ENCODE measurements at places on chromosomes 1 and 21.

- no peak for DNase-seq
Measured at GRCh38 chr1:18463984-18464664, 16.6 kb upstream of the KLHDC7A start.

DNA sequence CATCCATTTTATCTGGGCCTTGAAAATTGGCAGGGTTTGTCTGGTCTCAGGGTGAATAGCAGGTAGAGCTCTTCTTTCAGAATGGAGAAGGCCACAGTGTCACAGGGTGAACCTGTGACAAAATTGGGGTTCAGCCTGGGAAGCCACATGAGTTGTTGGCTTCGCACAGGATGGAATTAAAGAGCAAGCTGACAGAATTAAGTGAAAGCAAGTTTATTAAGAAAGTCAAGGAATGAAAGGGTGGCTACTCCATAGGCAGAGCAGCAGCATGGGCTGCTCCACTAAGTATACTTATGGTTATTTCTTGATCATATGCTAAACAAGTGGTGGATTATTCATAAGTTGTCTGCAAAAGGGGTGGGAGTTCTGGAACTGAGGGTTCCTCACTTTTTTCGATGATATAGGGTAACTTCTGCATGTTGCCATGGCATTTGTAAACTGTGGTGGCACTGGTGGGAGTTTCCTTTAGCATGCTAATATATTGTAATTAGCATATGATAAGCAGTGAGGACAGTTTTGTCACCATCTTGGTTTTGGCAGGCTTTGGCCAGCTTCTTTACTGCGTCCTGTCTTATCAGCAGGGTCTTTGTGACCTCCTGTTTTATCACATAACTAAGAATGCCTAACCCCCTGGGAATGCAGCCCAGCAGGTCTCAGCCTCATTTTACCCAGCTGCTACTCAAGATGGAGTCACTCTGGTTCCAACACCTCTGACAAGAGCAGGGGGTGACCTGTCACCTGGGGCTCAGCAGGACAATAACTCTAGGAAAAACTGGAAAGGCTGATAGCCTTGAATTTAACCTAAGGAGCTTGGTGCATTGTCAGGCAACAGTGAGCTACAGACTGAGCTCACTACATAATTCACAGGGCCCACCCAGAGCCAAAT, 5.1 kb downstream of the IFNAR2 start:
- DNase-seq: no peak

- DNase-seq: no peak
Measured at GRCh38 chr1:118148034-118148433, 37.0 kb downstream of the SPAG17 start.

DNA sequence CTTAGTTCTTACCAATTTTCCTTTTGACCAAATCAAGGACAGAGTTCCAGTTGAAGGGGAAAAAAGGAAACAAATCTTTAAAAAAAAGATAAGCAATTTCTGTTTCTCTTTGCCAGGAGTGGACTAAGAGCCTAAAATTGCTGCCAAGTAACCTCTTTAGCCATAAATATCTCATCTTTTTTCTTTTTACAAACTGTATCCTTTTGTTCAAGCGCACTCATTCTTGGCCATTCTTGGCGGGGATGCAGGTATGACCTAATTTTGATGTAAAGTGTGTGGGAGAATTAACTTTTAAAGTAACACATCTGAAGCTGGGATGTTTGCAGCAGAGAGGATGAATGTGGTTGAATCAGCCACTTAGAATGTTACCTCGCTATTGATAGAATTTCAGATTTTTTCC, 13.4 kb upstream of the KIF1B start:
- no peak for DNase-seq

DNA sequence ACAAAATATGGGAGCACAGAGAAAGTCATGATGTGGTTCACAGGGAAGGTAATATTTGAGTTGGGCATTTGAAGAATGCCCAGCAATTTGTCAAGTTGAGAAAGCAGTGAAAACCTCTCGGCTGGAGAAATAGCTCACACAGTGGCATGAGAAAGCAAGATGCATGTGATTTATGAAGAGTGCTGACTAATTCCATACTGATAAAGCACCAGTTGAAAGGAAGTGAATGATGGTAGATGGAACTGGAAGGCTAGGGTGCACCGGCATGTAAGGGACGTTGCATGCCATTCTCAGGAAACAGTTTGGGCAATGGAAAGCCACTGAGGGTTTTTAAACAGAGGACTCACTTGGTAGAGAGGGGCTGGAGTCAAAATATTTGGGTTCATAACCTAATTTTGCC, 53.5 kb upstream of the MTF2 start:
- no peak for DNase-seq

DNA sequence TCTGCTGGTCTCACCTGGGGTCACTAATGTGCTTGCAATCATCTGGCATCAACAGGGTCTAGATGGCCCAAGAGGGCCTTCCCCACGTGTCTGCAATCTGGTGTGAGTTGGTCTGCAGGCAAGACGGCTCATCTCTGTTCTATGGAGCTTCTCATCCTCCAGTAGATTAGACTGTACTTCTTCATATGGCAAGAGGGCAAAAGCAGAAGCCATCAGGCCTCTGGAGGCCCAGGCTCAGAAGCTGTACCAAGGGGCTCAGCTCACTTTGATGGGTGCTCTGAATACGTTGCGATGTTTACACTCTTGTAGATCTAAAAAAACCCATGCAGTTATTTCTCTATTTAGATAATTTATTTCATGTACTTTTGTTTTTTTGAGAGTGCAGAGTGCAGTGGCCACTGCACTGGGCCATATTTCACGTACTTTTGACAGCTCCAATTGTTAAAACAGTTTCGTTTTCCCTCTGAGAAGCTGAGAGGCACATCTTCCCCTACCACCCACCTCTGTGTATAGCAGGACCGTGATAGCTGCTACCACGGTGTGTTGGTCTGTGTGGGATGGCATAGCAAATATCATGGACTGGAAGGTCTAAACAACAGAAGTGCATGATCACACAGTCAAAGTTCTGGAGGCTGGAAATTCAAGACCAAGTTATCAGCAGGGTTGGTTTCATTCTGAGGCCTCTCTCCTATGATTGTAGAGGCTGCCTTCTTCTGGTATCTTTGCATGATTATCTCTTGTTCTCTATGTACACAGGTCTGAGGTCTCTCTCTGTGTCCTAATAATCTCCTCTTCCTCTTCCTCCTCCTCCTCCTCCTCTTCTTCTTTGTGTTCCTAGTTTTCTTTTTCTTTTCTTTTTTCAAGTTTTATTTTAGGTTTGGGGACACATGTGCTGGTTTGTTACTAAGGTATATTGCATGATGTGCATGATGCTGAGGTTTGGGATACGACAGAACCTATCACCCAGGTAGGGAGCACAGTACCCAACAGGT, 17.0 kb downstream of the CITED4 start:
- DNase-seq: no peak

DNA sequence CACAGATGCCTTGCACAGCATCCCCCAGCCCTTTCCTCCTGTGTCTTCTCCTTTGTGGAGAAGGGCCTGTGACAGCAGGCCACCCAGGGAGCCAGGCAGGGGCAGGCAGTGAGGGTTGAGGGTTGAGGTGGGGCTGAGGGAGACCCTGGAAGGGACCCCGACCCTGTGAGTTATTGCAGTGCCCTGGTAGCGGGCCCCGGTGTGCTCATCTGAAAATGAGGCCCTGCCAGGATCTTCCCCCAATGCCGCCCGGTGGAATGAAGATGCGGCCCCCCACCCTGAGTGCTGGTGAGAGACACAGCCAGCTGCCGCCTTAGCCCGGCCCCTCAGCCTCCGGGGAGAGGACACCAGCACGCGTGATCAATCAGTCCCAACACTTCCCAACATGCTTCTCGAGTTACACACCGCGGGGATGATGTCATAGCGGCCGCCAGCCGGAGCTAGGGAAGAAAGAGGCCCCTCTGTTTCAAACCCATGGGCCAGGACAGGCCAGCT, 36.2 kb upstream of the ACTRT2 start:
- no peak for DNase-seq

DNA sequence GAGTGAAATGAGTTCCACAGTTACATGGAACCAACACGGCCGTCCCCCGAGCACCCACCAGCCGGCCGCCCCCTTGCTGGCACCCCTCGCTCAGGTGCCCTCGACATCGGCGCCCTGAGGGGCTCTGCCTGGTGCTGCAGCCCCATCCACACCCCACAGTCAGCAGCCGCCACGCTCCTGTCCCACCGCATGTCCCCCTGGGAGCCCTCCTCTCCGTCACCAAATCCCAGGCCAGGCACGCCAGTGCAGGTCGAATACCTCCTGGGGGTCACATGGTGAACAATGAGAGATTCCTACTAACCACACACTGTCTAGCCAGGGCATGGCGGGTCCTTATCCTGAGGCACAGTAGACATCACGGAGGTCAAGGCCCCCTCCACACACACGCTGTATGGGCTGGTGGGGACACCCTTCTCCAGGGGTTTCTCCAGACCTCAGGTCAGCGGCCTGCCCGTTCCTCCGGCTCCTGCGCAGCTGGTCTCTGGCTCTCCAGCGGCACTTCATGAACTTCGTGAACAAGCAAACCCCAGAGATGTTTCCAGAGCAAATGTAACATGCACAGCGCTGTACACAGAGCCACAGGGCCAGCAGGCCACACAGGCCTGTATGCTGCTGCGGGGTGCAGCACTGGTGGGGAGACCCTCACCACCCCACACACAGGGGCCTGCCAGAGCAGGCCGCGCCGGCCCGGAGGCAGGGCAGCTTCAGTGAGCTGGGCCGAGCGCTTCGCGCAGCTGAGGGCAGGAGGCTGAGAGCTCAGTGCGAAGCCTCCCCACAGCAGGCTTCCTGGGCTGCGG, 21.8 kb downstream of the POFUT2 start:
- DNase-seq: no peak

DNA sequence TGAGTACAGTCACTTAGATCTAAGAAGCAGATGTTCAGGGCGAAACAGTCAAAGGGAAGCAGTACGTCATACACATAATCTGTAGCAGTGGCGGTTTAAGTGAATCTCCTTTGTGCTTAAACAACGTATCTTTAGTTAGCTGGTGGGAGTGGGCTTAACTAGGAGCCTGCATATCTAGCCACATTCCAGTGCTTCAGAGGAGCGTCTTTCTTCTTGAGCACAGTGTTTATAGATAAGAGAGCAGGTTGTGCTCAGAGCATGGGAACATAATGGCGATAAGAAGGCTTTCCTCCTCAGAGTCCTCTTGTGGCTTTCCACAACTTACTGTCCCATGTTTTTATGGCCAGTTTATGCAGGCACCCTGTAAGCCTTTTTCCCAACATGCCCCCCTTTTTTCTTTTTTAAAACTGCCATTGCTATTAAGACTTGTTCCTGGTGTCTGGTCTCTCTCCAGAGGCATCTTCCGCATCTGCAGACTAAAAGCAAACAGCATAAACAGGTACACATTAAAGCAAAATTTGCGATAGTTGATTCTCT, 3.2 kb downstream of the DAP3 start:
- no peak for DNase-seq

DNA sequence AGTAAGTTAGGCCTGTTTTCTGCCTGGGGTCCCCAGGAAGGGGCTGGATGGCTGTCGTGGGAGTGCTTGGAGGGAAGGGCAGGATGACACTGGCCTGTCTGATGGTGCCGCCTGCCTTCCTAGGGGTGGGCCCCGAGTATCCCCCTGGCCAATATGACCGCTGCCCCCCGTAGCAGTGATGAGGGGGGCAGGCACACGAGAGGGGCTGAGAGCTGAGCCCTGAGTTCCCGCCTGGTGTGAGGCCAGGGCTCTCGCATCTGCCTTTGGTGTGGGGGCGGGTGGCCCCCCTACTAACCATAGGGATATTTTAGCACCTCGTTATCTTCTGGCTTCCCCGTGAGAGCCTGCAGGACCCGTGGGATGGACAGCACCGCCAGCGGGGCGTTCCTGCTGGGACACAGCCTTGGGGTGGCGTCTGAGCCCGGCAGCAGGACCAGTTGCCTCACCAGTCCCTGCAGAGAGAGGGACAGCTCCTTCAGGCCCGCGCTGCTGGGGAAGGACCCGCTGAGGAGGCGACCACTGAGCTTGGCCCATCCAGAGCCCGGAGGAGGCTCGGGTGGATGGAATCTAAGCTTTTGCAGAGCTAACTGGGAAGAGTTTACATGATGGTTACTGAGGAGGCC, 10.4 kb downstream of the KRTAP10-1 start:
- DNase-seq: no peak

- no peak for DNase-seq
Measured at GRCh38 chr1:104136621-104137020, 386.9 kb downstream of the AMY1C start.

DNA sequence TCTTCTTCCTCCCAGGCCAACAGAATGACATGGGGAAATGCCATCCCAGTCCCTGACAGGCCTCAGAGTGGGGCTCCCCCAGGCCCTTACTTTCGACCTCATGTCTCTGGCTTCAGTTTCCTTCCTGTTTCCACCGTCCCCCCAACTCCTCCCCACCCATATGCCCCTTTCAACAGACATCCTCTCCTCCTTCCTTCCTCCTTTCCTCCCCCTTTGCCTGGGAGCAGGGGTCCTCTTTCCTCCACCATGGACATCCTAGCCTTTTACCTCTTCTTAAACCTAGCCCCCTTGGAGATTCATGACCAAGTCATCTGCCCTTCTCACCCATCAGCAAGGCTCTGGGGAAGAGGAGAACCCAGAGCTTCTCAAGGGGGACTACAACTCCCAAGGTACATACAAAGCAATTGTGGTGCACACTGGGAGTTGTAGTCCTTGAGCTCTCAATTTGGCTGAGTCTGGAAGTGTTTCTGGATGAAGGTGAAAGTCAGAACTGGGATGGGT, 4.0 kb downstream of the ZBTB7B start:
- no peak for DNase-seq

DNA sequence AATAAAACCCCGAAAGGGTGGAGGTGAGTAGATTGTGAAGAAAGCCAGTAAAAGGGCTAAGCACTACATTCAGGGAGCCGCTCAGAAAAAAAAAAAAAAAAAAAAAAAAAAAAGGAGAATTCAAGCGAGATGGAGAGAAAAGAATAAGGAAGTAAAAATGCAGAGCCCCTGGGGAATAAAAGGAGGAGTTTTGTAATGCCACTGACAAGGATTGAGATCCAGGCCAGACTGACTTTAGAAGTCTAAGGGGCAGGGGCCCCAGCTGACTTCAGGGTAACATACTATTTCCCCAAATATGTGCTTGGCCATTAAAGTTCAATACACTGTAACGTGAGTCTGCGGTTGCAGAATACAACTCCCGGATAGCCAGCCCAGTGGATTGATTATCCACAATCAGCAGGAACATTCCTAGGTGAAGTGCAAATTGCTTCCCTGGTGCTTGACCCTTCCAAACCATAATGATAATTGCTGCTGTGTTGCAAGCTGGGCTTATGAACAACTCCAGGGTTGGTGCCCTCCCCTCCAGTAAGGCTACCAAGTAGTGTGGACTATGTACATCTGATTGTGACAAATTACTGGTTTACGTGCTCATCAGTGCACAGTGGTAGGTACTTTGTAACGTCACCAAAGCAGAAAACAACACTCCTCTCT, 30.7 kb upstream of the RRP15 start:
- DNase-seq: no peak

GRCh38 chr1:66931590-66931989, 6.8 kb downstream of the MIER1 start:
- no peak for DNase-seq

GRCh38 chr1:18332576-18332975, 148.2 kb upstream of the KLHDC7A start:
- DNase-seq: no peak

- no peak for DNase-seq
Measured at GRCh38 chr1:172024516-172024915, 183.2 kb downstream of the DNM3 start.

GRCh38 chr1:201068976-201069375, 43.2 kb downstream of the CACNA1S start:
- DNase-seq: no peak

- no peak for DNase-seq
Measured at GRCh38 chr1:85656256-85656655, 52.0 kb downstream of the ZNHIT6 start.

- no peak for DNase-seq
Measured at GRCh38 chr1:230563591-230563990, 78.7 kb upstream of the COG2 start.

- no peak for DNase-seq
Measured at GRCh38 chr1:208741296-208741695, 497.1 kb upstream of the PLXNA2 start.
